NT2/D1 (cell line): ENCODE measurements at places on chromosomes 7 and 10.
A peak's percentile ranks its signal among the peaks of the same experiment; 100 is the strongest.

GRCh38 chr7:127880454-127880853, 150.8 kb downstream of the LRRC4 start:
- DNase-seq, result no peak

DNA sequence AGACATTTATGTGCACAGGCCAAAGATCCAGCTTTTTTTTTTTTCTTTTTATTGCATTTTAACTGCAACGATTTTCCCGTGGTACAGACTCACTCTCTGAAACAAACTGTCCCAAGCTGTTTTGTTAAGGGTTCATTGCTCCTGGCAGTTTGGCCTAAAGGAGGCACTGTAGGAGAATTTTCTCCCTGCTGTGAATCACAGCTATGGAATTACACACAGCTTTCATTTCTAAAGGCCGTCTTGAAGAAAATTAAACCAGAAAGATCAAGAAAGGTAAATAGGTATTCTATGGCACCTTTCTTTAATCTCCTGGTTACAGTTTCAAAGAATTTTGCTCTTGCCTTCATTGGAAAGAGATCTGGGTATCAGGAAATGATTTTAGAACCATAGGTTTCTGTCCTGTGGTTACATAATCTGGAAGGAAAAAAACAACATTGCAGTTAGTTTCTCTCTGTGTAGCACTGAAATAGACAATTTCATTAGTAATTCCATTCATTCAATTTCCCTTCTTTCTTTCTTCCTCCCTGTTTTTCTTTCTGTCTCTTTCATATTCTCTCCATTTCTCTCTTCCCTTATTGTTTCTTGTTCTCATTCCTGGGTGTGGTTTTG, 51.2 kb downstream of the PDK4 start:
- DNase-seq, result no peak

GRCh38 chr10:82618007-82618406, 743.0 kb downstream of the NRG3 start:
- no peak for DNase-seq

DNA sequence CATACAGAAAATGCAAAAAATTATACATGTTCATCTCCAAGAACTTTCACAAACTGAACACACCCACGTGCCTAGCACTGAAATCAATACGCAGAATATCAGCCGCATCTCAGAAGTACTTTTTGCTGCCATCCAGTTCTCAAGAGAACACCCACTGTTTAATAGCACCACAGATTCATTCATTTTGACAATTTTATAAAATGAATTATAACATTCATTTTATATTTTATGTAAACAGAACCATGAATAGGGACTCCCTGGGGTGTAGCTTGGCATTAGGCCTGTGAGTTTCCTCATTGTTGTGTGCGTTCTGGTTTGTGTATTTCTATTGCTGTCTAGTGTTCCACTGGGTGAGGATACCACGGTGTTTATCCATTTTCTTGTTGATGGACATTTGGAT, 77.3 kb upstream of the PIP4K2A start:
- no peak for DNase-seq

GRCh38 chr10:108204528-108205305, 1040.2 kb upstream of the SORCS1 start:
- DNase-seq, result peak; percentile 23

DNA sequence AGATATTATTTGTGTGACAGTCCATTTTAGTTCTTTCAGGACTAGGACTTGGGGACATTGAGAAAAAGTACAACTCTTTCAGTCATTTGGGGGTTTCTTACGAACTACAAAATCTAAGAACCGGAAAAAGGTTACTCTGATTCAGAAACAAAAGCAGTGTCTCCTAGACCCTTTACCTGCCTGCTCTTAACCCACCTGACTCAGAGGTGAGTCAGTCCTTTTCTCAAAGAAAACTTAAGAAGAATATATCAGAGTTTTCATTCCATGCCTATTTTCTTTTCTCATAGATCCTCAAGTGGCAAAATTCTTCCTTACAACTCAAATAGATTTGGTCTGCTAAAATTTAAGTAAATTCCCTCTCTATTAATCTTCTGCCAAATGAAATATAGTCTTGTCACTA, 114.9 kb upstream of the PTN start:
- DNase-seq, result no peak

- DNase-seq, result no peak
Observed at GRCh38 chr10:93390306-93391090, 91.6 kb downstream of the MYOF start.

GRCh38 chr7:26499315-26499897, 207.7 kb downstream of the SNX10 start:
- no peak for DNase-seq
